Fibroblast of skin of left quadriceps (primary cell): ENCODE measurements at places on chromosomes 7 and 10.

DNA sequence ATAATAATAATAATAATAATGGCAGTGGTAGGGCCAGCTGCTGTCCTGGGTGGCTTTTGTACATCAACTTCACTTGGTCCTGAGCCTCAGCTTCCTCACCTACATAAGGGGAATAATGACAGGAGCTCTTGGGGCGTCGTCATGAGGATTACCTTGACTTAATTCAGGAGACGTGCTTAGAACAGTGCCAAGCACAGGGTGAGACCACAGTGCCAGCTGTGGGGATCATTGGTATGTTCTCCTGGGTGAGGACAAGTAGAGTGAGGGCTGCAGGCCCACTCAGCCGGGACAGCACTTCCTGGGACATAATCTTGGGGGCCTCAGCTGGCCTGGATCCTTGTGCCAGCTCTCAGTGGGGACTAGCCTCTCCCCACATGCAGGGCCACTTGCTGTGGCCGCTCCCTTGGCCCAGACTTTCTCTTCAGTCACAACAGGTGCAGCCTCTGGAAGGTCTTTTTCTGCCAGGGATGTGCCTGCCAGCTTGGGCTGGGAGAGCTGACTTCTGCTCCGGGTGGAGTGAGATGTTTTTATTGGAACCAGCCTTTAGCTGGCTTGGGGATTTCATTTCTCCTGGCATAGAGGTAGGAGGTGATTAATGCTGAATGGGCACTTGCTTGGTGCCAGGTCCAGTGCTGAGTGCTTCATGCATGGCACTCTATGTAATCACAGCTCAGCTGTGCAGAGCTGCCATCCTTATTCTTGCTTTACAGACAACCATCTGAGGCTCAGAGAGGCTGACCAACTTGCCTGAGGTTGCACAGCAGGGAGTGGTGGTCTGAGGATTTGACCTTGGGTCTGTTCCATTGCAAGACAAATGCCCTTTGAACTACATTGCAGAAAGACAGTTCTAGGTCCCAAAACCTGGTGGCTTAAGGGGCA, 45.3 kb downstream of the TSPAN15 start:
- DNase-seq = no peak

GRCh38 chr10:8591640-8592039, 537.2 kb downstream of the GATA3 start:
- no peak for DNase-seq

DNA sequence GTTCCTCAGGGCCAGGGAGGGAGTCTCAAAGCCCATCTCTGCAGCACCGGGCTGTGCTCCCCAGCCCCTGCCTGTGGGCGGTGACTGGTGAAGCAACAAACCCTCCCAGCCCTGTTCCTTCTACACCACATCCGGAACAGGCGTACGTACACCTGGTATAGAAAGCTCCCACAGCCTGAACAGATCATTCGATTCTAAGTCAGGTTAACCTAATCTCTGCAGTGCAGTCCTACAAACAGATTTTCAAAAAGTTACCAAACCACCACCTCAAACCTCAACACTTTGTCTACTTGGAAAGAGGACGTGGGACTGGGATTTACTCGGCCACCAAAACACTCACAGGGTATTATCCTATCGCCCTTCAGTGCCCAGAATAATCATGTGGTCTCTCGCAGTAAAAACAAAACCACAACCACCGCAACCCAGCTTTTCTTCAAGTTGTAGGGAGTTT, 238.4 kb downstream of the DIP2C start:
- DNase-seq = no peak

DNA sequence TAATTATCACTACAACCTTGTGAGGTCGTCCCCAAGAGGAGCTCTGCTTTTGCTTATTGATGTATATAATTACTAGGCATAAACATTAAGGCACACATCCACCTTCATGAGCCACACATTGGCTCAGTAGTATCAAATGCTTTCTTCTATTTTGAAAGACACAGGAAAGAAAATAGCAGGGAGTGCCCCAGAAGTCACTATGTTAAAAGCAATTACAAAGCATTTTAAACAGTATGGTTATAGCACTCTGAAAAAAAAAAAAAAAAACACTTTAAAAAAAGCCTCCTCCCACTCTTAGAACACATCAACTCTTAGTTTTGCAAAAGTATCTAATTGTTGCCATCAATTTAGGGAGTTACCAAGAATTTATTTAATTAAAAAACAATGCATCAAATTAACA, 474.2 kb downstream of the PARD3 start:
- DNase-seq = no peak

DNA sequence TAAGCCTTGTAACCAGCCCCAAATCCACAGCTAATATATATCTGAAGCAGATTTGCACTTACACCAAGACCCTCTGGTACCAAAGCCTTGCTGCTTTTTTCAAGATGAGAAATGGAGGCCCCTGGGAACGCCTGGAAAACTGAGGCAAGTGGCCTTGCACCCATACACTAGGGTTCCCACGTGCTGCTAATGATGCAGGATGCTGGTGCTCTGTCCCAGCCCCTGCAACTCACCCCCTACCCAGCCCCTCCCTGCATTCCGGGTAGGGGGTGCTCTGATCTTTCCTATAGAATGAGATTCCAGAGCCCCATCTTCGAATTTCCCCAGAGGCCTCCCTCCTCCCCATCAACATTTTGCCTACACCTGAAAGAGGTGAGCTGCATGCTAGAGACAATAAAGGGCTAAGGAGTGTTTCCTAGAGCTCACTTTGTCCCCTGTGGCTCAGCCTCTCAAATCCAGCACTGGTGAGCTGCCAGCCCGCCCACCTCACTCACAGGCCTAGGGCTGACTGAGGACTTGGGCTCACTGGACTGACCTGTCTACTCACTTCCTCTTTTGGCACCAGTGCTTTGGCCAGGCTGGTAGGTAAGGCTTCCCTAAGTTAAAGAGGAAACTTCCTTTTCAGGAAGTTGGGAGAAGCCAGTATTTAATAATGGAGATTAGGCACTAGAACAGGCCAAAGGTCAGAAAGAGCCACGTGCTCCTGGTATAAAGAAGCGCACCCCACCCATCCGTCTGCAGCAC, 9.8 kb downstream of the RBP4 start:
- no peak for DNase-seq

GRCh38 chr7:137572056-137572784, 228.7 kb upstream of the PTN start:
- DNase-seq = no peak

DNA sequence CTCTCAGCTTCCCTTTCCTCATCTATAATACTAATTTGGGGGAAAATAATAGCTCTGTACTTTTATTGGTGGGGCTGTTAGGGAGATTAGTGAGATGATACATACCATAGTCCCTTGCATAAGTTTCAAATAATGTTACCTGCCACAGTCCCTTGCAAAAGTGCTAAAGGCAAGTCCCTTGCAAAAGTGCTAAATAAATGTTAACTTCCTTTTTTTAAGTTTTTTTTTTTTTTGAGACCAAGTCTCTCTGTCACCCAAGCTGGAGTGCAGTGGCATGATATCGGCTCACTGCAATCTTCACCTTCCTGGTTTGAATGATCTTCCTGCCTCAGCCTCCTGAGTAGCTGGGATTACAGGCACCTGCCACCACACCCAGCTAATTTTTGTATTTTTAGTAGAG, 43.4 kb upstream of the SRGN start:
- DNase-seq = no peak

DNA sequence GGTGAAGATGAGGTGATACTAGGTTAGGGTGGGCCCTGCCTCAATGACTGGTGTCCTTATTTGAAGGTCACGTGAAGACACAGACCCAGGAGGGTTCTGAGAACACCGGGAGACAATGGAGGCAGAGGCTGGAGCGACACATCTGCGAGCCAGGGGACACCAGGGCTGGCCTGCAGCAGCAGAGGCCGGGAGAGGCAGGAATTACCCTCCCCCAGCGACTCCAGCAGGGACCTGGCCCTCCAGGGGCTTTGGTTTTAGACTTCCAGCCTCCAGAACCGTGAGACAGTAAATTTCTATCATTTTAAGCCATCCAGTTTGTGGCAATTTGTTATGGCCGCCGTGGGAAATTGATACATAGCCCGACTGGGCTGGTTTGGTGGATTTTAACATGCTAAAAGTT, 152.2 kb downstream of the DNAJB6 start:
- DNase-seq = no peak

DNA sequence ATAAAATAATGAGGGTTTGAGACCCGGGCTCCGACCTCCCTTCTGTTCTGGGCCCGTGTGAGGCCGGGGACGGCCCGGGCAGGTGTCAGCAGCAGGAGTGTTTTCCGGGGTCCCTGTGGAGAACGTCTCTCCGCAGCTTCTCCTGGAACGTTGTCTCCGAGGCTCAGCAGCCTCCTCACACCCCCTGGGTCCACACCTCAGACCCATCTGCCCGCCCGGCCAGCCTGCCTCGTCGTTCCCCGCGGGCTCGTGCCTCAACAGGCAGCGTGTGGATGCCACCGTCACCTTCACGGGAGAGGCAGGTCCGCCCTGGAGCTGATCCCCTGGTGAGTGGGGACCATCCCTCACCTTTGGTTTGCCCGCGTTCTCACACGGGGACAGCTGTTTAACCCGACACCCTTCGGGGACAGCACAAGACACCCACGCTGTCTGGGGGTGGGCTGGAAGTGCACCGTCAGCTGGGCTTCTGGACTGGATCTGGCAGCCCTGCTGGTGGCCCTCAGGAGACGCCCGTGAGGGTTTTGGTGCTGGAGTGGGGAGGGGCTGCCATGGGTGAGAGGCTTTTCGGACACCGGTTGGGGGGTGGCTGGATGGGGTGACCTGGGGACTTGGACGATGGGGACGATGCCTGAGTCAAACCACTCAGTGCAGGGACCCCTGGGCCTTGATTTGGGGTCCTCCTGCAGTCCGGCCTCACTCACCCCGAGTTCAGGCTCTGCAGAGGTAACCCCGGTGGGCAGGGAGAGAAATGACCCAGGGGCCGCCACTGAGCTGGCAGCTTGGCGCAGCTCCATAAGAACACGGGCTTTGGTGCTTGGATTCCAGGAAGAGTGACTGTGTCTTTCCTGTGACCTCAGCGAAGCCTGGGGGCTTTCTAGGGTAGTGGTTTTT, 131.7 kb downstream of the DNAJB6 start:
- no peak for DNase-seq

DNA sequence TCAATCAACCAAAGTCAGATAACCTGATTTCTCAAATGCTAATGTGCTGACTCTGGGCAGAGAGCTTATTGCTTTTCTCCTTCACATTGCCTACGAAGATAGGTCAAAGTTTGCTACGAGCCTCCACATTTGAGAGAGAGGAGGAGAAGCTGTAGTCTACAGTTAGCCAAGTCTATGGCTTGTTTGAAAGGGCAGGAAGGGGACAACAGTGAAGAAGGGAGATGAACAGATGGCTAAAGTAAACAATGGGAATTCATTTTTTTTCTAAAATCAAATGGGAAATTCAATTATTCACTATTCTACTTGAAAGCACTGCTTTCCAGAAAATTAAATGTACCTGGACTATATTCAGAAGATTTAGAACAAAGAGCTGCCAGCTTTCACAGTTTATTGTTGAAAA, 126.7 kb upstream of the C1QL3 start:
- no peak for DNase-seq

GRCh38 chr7:147332988-147333387, 1216.4 kb downstream of the CNTNAP2 start:
- DNase-seq = no peak

DNA sequence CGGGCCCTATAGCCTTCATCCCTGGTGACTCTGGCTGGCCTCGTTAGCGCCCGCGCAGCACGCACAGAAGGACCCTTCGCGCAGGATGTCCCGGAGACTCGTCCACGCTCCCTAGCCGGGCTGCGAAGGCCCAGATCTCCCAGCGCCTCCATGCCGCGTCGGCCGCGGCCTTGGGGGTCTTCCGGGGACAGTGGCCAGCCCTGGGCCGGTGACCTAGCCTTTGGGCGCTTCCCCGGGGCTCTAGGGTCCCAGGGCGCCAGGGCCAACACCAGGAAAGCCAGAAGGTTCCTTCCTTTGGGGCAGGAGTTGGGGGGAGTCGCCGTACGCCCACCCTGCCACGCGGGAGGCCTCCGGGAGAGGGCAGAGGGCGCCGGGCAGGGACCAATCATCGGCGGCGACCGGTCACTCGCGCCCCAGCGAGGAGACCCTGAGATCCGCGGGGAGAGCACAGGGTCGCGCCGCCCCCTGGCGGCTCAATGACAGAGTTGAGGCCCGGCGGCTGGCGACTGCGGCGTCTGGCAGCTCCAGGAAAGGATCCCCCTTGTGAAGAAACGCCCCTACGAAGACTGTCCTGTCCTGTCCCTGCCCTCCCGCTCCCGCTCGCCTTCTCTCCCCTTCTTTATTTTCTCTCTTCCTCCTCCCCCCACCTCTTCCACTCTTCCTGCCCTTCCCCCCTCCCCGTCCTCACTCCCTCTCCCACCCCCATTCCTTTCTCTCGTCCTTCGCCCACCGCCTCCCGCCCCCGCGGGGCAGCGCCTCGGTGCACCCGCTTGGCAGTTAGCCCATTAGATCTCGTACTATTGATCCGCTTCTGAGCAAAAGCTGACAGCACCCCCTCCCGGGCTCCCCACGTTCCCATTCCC, 62.3 kb upstream of the LBX1 start:
- DNase-seq = no peak

- DNase-seq = no peak
Measured at GRCh38 chr10:117334926-117335325, 40.3 kb downstream of the PDZD8 start.

DNA sequence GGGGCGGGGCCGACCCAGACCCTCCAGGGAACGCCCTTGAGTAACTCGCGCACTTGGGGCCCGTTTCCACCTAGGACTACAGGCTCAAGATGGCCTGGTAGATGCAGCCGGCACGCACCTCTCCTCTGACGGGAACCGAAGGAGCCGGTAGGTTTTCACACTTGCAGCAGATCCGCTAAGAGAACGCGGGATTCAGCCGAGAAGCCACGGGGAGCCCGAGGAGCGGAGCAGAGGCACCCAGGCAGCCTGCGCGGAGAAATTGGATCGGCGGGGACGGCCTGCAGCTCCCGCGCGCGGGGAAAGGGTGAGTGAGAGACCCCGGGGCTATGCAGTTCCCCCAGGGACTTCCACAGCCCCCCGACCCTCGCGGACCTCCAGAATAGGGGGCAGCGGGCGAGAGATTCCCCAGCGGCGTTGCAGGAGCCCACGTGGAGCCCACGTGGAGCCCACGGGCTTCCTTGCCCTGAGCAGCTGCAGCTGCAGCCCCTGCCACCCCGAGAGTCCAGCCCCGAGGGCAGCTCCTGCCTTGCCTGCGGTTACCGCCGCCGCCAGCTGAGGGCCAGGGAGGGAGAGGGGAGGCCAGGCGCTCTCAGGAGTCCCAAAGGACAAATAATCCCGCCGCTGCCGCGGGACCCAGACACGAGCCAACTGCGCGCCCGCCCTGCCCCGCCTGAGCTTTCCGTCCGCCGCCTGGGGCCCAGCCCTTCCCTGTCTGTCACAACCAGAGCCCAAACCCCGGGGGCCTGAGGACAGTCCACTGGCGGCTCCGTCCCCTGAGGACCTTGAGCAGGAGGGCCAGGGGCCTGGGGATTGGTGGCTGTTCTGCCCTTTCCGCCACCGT, 13.1 kb downstream of the IFT22 start:
- DNase-seq = peak; percentile 11
